ENCODE measurements at places on chromosomes 7 and 10.

- DNase-seq: no peak
Measured at GRCh38 chr10:18880530-18880929, 168.1 kb upstream of the MALRD1 start.

DNA sequence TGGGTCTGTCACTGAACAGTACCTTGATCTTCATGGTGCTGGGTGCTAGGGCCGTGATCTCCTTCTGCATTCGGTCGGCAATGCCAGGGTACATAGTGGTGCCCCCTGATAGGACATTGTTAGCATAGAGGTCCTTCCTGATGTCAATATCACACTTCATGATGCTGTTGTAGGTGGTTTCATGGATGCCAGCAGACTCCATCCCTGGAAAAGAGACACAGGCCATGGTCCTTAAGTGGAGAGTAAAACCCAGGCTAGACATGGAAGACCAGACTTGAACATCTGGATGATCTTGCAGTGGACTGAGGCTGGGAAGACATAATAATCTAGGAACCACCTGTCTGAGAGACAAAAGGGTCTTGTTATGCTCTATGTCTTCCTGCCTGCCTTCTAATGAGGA, 14.5 kb downstream of the ACTA2 start:
- DNase-seq: no peak

GRCh38 chr7:148037044-148037443, 553.5 kb upstream of the C7orf33 start:
- no peak for DNase-seq

GRCh38 chr7:111540199-111540815, 22.0 kb downstream of the IMMP2L start:
- no peak for DNase-seq

DNA sequence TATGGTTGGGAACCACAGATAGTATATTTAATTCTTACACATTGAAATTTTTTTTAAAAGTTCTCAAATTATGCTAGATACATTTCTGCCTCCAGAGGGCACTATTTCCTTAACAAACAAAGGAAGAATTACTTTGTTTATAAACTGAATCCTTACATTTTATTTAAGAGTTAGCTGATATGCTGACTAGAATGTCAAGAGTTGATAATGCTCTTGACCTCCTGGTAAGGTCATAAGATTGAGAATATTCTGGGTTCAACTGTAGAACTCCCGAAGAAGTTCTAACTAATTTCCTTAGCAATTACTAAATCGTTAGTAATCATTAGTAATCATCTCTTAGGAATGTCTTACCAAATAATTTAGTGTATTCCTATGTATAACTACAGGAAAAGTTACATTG, 95.3 kb upstream of the CYP26C1 start:
- DNase-seq: peak; percentile 44

DNA sequence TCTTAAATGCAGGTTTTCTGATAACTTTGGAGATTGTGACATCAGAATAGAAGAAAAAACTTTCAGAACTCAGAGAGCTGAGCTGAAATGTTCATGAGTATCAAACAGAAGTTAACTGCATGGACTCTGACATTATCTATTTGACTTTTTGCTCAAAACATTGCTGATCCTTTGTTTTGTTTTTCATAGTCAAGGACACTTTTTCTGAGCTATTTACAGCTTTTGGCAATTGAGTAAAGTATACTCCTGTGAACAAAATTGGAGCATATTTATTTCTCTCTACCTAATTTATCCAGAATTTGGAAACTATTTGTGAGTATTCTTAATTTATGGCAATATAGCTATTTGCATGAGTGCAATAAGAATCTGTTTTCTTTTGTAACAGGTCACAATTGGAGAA, 11.1 kb downstream of the KCP start:
- DNase-seq: no peak

GRCh38 chr10:3693022-3693697, 91.8 kb downstream of the KLF6 start:
- DNase-seq: no peak

DNA sequence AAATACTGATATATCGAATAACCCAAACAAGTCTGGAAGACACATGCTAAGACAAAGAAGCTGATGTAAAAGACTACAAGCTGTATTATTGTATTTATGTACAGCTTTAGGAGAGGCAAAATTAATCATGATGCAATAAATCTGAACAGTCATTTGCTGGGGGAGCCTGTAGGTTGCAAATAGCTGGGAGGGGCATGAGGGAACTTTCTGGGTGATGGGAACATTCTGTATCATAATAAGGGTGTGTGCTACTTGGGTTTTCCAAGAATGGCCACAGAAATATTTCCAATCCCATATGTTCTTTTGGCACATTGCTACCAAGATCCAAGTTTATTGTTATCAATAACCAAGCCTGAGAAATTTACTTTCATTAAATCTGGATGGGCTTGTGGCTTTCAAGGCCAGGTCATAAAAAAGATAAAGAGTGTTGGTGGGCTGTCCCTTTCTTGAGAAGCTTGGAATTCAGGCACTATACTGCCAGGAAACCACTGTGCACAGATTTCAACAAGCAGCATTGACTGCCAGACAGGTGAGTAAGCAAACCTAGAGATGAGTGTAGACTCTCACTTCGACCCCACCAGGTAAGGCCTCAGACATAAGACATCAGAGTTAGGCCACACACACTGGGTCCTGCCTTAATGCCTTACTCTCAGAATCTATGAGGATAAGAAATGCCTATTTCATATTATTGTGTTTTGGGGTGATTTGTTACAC, 629.7 kb upstream of the FZD8 start:
- DNase-seq: no peak

- no peak for DNase-seq
Measured at GRCh38 chr10:69172241-69172982, 7.6 kb upstream of the SUPV3L1 start.

GRCh38 chr7:5425507-5426225, 2.0 kb upstream of the TNRC18 start:
- peak; percentile 94 for DNase-seq

DNA sequence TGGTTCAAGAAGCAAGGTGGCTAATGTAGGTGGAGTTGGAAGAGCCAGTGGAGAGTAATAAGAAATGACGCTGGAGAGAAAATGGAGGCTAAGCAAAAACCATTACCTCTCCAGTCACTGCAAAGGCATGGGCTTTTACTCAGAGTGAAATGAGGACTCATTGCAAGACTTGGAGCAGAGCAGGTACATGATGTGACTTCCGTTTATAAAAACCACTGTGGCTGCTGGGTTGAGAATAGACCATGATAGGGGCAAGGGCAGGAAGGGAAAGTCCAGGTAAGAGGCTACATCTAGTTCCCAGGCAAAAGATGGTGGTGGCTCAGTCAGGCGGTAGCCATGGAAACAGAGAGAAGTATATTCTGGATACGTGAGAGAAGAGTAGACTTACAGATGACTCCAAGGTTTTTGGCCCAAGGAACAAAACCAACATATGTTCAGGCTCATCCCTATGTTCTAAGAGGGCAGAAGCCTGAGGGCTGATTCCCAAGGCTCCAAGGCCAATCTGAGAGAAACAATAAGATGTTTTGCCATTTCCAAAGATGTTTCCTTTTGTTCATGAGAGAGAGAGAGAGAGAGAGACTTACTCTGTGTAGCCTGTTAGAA, 21.5 kb upstream of the PDE1C start:
- no peak for DNase-seq

DNA sequence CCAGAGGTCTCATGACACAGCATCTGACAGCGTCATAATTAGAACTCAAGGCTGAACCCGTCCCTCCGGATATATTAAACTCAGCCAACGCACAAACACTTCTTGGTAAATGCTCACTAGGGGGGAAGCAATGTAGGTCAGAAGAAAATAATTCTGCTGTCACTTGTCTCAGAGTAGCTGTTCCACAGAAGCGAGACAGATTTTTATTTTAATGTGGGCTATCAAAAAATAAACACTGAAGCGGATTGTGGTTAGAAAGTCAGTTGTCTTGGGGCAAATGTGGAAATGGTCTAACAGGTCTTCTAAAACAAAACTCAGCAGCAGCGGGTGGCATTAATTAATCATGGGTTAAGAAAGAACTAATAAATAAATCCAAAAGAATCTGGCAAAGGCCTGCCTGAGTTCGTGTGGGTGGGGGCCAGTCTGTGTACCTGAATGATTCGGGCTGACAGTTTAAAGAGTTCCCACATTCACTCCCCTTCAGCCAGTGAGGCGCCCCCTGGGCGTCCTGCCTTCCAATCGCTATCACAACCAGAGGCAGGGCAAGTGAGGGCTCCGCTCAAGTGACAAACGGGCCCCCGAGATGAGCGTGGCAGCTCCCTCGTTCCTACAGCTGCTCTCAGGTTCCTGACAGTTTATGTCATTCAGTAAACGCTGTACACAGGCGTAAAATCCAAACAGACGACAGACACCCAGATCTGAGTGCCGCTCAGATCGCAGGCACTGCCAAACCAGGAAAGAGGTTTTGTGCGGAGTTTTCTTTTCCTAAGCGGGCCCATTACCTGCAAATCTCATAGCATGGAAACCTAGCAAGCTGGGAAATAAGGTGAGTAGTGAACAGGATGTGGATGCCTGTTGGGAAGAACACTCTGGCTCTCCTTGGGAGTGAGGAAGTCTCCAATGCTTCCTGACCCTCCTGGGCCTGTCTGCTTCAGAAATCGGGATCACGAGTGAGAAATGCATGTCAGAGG, 52.9 kb downstream of the NRAP start:
- DNase-seq: no peak

GRCh38 chr10:36506261-36506660, 619.1 kb upstream of the ANKRD30A start:
- DNase-seq: no peak

DNA sequence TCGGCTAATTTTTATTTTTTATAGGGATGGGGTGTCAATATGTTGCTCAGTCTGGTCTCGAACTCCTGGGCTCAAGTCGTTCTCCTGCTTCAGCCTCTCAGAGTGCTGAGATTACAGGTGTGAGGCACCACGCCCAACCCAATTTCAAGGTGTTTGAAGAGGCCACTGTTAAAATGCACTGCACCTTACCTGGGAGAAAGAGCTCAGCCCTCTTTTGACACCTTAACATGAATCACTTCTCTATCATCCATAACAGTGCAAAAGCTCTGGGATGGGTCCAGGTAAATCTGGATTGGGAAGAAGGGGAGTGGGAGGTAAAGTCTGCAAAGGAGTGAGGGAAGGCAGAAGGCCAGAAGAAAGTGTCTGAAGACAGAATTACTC, 557 bp upstream of the ZNF282 start:
- no peak for DNase-seq

- DNase-seq: no peak
Measured at GRCh38 chr7:4024133-4024532, 658.0 kb upstream of the FOXK1 start.

DNA sequence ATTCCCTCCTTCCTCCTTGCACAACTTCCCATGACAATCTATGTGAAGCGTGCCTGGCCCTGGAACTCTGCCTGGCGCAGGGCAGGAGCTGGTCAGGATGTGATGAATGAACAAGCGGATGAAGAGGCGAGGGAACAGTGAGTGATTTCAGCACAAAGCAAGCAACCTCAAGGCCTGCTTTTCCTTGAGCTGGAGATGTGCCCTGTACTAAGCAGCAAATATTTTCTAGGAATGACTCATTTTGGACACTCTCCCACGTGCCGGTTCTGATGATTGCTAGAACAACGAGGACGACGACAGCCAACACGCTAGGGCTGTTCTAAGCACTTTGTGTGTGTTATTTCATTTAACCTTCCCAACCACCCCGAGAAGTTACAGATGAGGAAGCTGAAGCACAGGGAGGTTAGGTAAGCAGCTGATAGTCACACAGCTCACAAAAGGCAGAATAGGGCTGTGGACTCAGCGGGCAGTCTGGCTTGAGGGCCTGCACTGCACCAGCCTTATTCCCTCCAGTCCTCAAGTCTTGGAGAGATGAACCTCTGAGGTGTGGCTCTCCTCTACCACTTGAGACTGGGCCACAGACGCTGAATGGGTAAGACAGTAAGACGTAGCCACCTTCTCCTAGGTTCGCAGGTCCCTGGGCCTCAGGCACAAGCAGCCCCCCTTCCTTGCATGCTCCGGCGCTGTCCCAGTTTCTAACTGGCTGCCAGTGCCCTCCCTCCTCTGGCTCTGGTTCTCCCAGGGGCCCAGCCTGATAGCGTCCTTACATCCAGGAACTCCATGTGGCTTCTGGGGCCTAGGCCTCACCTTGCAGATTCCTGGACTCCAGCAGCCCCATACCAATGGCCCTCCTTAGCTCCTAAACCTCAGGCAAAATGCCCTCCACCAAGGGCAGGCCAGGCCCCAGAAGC, 59.0 kb downstream of the YKT6 start:
- no peak for DNase-seq

- DNase-seq: no peak
Measured at GRCh38 chr10:76354212-76354738, 922.9 kb downstream of the LRMDA start.

GRCh38 chr7:27603813-27604212, 58.9 kb downstream of the HIBADH start:
- no peak for DNase-seq

GRCh38 chr7:30116771-30117170, 18.0 kb upstream of the MTURN start:
- no peak for DNase-seq

DNA sequence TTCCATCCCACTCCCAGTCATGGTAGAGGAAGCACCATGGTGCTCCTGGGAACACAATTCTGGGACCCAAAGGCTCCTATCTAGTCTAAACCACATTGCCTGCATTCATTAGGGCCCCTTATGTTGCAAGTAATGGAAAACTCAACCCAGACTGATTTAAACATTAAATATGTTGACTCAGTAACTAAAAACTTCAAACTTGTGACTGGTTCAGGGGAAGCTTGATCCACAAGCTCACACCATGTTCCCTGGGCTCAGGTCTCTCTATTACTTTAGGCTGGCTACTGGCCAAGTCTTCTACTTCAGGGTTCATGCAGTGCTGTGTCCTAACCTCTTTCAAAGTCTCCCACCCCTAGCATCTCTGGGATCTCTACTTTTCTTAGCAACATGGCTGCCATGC, 13.1 kb downstream of the WNT16 start:
- no peak for DNase-seq

GRCh38 chr10:77010430-77010829, 627.2 kb downstream of the KCNMA1 start:
- DNase-seq: no peak

All from SW480 (cell line).